ENCODE measurements at places on chromosomes 2 and 18.

DNA sequence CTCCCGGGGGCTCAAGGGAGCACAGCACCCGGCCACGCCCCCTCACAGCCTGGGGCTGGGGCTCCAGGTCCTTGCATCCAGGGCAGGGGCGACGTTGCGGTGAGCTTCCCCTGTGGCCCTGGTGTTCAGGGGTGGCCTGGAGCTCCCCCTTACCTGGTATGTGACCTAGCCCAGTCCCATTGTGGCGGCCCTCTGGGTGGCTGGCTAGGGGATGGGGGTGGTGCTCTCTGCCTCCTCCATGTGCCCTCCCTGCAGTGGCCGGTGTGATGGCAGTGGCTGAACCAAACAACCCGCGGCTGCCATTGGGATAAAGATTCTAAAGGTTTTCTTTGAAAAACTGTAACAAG, 288.3 kb downstream of the RDH14 start:
- no peak for DNase-seq

DNA sequence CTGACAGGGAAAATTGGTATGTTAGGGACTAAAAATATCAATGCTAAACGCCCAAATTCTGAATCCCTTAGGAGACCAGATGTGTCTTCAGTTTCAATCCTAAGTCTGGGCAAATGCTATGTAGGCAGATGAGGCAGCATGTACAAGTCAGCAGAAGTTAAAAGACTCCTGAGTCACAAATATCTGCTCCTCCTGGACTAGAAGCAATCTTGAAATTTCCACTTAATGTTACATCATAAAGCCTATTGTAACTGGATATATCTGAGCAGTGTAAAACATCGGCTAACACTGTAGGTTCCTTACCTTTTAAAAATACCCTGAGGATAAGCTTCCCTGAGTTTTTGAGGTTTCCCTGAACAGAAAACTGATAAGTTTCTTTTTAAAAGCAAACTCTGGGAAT, 1087.6 kb upstream of the PIK3C3 start:
- no peak for DNase-seq

- DNase-seq = no peak
Observed at GRCh38 chr2:192645811-192646598, 451.3 kb upstream of the TMEFF2 start.

GRCh38 chr2:3160751-3161330, 216.8 kb downstream of the EIPR1 start:
- DNase-seq = no peak

- no peak for DNase-seq
Observed at GRCh38 chr18:37667836-37668235, 102.2 kb upstream of the CELF4 start.

DNA sequence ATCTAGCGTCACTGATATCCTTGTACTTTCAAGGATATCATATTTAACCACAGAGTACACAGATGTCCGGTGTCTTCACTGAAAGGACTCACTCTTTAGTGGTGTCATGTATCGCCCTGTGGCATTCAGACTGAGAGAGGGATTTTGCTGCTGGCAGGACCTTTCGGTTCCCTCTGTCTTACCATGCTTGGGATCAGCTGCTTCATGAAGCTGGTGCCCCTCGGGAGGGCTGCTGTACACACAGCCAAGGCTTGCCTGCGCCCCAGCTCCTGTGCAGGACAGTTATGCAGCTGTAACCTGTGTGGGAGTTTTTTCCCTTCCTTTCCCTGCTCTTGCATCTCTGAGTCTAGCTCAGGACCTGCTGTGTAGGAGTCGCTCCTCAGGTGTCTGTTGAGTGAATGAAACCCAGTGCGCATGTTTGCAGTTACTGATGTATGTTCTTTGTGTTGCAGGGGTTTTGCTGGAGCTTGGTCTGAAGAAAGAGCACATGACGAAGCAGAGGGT, 64.4 kb downstream of the GREB1 start:
- DNase-seq = no peak

- no peak for DNase-seq
Observed at GRCh38 chr2:113873867-113874266, 16.0 kb upstream of the ACTR3 start.
